Stimulated activated CD8-positive, alpha-beta memory T cell treated with anti-CD3 and anti-CD28 coated beads, Interleukin-7, amount 100 ng/mL, for 1 hour (primary cell): ENCODE measurements at places on chromosomes 5 and 9.

DNA sequence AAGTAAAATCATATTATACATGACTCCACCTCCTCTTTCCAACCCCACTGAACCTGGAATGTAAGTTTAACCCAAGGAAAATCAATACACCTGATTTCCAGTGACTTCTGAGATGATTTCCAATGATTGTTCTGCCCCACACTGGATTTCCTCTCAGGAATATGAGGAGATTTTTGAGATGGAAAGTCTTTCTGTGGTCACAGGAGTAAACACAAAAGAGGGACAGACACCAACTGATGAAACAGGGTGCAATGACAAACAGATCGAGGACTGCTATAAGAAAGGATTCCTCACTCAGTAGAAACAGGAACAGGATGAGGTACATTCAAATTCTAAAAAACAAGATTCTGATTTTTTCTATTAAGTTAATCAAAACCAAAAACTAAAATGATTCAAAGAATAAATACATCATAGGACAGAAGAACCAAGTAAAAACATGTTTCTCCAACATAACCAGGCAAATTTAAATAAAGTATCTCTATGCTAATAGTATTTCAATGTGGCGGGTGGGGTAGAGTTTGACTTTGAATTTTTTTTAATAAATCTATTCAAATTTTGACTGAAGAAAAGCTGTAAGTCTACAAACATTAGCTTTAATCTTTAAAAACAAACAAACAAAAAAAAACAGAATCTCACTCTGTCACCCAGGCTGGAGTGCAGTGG lies 42.1 kb downstream of the DTWD2 start:
- no peak for DNase-seq

GRCh38 chr9:37187292-37187691 lies 66.9 kb downstream of the ZCCHC7 start:
- no peak for DNase-seq

DNA sequence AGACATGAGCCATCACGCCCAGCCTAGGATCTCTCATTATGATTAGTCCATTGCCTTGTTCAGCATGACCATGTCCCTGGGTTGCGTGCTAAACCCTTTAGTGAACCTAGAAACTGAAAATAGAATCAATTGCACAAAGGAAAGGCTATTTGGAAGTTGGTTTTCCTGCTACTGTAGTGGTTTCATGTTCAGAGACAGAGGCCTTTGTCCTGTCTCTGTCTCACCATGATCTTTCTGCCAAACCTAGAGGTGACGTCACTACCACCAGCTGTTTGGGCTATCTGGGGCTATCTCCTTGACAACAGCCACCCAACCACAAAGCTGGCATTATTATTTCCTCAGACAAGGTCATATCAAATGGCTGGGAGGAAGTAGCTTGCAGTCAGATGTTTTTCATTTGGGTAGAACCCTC lies 4.0 kb upstream of the CDK5RAP2 start:
- DNase-seq = no peak

DNA sequence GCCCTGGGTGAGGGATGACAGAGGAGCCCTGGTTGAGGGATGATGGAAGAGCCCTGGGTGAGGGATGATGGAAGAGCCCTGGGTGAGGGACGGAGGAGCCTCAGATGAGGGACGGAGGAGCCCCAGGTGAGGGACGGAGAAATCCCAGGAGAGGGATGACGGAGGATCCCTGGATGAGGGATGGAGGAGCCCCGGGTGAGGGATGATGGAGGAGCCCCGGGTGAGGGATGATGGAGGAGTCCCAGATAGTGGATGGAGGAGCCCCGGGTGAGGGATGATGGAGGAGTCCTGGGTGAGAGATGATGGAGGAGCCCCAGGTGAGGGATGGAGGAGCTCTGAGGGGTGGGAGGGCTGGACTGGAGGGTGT lies 10.9 kb downstream of the PHF2 start:
- no peak for DNase-seq

DNA sequence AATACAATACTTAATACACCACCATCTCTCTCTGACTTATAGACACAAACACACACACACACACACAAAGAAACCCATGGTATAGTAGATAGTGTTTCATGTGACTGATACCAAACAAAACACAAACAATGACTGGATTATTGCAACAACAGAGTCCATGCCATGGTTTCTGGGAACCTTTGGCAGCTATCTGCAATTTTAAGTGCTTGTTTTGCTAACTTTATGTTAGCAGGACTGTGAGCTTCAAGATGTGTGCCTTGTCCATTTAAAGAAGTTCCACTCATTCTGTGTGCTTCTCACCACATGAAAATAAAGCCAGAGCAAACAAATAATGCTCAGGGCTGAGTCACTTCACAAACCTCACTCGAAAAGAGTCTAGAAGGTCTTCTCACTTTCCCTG lies 15.1 kb upstream of the LURAP1L start:
- DNase-seq = no peak

DNA sequence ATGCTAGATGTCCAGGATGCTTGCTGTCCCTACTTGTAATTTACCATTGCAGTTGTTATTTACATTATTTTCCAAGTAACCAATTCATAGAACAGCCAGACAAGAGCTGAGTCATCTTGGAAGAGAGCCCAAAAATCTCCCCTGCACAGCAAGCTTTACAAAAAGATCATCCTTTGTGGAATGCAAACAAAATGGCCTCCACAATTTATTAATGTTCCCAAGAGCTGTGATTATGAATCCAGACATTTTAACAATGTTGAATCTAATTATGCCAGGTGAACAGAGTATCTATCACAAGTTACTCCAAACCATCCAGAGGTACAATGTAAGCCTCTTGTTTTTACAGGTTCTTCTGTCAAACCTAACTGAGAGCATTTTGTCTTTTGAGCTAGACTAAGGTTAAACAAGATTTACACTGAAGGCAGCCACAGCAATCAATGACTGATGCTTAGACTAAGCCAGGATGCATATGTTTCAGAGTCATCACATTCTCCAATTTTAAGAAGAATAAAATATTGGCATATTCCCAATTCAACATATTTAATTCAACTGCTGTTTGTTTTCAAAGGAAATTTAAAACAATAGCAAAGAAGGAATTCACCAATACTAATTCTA lies 95.3 kb upstream of the SLC12A2 start:
- DNase-seq = no peak

DNA sequence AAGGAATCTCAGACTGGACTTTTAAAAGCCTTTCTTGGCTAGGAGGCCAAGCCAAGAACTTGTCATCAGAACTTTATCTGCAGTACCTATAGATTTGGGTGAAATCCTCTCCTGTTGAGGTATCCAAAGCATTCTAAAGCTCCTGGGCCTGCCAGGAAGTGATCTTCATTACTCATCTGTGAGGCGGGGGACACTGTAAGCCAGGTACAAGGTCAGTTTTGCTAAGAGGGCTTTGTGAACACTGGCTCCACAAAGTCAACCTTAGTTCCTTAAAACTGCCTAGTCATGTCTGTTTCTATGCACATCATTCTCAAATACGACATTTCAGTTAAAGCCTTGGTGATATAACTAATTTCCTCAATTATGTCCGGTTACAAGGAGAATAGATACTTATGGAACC lies 236.7 kb downstream of the PIK3R1 start:
- DNase-seq = no peak

DNA sequence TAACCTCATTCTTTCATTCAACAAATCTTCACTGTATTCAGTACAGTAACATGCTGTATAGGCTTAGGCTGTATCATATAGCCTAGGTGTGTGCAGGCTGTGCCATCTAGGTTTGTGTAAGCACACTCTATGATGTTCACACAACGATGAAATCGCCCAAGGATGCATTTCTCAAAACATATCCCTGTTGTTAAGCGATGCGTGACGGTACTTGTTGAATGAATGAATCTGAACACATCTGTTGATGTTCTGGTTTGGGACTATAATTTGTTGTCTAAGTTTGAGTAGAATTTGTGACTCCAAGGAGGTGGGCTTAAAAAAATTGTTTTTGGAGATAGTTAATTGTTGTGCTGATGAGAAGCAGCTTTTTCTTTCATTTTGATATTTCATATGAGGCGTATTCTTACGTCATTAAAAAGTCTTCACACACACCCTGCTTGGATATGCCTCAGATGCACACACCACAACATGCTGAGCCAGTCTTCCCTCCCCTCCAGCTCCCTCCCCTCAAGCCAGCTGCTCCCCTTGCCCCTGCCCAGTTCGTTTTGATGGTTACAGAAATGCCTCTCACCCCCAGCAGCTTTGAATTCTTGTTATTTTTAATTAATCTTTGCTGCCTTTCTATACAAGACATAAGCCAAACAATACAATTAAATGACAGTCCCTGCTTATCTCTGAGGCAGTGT lies 5.5 kb upstream of the PSAT1 start:
- DNase-seq = no peak

DNA sequence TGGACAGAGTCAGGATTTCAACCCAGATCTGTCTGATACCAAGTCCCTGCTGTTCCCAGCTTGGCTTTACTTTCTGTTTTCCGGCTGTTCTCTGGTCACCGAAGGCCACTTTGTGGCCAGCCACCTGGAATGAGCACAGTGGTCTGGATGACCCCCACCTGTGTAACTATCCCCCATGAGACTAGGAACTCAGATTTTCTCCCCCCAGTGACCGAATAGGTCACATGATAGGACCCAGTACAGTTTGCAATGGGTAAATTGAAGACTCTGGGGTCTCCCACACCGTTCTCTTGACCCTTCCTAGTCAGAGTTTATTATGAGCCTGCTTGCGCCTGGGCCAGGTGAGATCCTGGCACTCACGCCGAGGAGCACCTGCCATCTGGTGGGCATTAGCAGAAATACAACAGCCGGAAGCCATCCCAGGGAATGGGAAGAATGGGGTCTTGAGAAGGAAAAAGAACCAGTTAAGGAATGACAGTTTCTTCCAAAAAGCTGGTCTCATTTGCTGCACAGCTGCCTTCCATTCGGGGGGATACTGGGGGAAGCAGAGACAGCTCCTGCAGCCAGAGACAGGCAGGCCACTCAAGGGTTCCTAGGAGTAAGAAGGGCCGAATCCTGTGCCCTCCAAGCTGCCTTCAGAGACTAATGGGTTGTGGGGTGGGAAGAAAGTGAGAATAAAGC lies 7.1 kb downstream of the PHYHD1 start:
- no peak for DNase-seq

DNA sequence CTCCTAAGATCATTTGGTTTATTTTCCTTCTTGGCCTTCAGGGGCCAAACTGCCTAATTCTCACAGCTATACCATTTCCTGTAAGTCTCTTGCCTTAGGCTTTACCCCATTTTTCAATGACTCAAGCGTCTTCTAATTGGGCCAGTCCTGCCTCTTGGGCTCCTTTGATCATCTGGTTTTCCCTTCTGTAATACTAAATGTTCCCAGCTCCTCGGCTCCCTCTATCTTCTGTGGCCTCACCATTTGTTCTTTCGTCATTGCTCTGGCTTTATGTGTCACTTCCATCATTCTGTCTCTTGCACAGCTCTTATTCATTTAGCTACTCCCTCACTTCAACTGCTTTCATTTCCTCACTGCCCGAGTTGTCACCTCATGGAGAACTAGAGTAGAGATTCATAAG lies 14.5 kb upstream of the SPINK7 start:
- no peak for DNase-seq

GRCh38 chr9:130714586-130715110 lies 21.1 kb downstream of the EXOSC2 start:
- DNase-seq = no peak
